T-helper 1 cell (primary cell): ENCODE measurements at places on chromosomes 4 and X.

GRCh38 chrX:118666521-118666920 is 60.9 kb upstream of the IL13RA1 start:
- no peak for DNase-seq

GRCh38 chr4:139593091-139593564 is 37.1 kb upstream of the SETD7 start:
- DNase-seq, result no peak

DNA sequence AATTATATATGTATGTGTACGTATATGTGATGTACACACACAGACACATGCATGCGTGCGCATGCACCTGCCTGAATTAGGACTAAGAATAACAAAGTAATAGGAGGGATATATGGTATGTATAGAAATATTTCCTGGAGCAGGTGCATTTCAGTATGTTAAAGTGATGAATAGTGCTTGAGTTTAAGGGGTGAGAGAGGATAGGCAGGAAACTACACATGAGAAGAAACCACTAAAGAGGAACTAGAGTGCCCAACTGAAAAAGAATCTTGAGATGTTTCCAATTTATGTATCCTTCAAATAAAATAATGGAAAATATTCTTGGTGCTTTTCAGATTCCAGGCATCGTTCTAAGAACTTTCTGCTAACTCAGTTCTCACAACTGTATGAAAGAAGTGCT is 52.6 kb upstream of the UNC5C start:
- no peak for DNase-seq

DNA sequence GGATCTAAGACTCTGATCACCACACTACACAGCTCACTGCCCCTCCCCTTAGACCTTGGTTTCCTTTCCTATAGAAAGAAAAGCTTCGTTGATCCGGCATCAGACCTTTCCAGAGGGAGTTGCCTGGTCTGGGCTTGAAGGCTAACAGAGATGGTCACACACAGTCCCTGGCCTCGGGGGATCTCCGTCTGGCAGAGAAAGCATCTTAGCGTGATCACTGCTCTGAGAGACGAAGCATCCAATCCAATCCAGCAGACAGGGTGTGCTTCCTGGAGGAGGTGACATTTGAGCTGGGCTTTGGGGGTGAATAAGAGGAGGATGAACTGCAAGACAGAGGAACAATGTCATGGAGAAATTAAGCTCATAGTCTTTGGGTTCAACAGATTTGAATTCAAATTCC is 49.5 kb downstream of the HTRA3 start:
- no peak for DNase-seq

DNA sequence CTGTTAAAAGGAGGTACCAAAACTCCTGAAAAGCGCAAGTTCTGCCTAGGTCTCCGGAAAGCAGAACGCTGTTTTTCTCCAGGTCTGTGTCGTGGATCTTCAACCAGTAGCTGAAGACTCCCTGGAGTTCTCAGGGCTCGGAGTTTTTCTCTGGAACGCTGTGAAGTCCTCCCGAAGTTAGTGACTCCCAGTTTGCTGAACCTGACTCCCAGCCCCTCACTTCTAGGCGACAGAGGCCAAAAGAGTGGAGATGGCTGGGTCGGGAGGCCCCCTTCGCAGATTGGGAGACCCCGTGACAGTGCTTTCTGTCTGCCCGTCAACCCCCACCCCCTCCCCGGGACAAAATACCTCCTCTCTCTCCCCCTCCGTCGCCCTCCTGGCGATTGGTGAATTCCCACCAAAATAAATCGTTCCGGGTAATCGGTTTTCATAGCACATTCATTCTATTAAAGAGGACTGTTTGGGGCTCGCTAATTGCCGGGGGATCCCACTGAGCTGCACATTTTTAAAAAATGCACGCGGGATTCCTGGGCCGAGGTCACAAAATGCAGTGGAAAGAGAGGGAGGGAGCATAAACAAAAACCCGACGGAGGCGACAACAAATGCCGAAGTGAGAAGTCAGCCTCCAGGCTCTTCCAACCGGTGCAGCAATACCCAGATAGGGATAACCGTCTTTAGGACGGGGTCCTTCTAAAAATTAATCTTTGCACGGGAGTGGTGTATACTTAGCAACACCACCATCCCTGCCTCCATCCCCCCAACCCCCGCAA is 4.0 kb upstream of the MSX1 start:
- no peak for DNase-seq

DNA sequence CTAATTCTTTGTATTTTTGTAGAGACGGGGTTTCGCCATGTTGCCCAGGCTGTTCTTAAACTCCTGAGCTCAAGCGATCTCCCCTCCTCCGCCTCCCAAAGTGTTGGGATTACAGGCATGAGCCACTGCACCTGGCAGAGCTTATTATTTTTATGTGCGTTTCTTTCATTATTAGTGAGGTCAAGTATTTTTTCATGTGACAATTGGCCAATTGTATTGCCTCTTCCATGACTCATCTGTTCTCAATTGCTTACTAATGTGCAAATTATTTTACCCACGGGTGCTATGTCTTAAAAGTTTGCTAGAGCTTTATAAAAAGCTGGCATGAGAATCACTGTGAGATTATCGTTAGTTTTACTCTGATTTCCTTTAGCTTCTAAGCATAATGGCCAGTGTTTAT is 13.0 kb upstream of the ARX start:
- DNase-seq, result no peak

- DNase-seq, result no peak
Measured at GRCh38 chr4:77721073-77721472, 98.1 kb downstream of the CNOT6L start.

DNA sequence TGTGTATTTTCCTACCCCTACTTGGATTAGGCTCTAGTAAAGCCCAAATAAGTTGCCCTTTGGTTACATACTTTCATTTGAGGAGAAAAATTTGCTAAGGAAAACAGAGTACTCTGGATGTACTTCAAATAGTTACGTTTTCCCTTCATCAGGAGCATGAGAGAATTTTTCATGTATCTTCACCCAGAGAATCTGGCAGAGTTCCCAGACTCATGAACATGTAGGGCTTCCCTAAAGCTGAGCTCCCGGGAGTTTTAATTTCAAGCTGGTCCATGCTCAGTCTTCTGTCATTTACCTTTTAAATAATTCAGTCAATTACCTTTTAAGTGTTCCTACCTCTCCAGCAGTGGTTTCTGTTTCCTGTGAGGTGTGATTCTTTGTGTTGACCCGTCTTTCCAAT is 367.5 kb upstream of the GRID2 start:
- DNase-seq, result no peak

GRCh38 chr4:8326206-8326605 is 56.7 kb downstream of the HTRA3 start:
- DNase-seq, result no peak

- DNase-seq, result no peak
Measured at GRCh38 chr4:38759113-38759789, 23.5 kb downstream of the TLR10 start.

DNA sequence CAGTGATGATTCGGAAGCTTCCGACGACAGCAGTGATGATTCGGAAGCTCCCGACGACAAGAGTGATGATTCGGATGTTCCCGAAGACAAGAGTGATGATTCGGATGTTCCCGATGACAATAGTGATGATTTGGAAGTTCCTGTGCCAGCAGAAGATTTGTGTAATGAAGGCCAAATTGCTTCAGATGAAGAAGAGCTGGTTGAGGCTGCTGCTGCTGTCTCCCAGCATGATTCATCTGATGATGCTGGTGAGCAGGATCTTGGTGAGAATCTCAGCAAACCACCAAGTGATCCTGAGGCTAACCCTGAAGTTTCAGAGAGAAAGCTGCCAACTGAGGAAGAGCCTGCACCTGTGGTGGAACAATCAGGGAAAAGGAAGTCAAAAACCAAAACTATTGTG is 14.2 kb downstream of the CXCR3 start:
- DNase-seq, result no peak

- DNase-seq, result no peak
Measured at GRCh38 chrX:134725103-134725690, 66.9 kb upstream of the PLAC1 start.

- peak; percentile 57 for DNase-seq
Measured at GRCh38 chr4:6694177-6694901, 661 bp downstream of the S100P start.
